Left renal pelvis (tissue), 4 donors: ENCODE measurements at places on chromosomes 3 and 15. TPM values are rescaled to one million over a fixed set of nuclear protein-coding genes. Genes with fewer than 3 reads are reported as not detected.

The KY gene
- polyA plus RNA-seq: 0.87 TPM

The BNC1 gene
- polyA plus RNA-seq: 0.14 TPM

The SLC22A13 gene
- 1.2 TPM for polyA plus RNA-seq

The SNX4 gene
- polyA plus RNA-seq: 36.7 TPM

The NPAP1 gene
- 0.60 TPM for polyA plus RNA-seq

The TJP1 gene
- 195 TPM for polyA plus RNA-seq

The LMAN1L gene
- not detected for polyA plus RNA-seq

The SEMA3B gene
- 76.6 TPM for polyA plus RNA-seq

The IL17RB gene
- 13.9 TPM for polyA plus RNA-seq

The PRTG gene
- 13.5 TPM for polyA plus RNA-seq

GRCh38 chr3:106341087-106341486 lies 472.3 kb upstream of the CBLB start:
- DNase-seq: no peak

GRCh38 chr15:35522061-35522460 lies 23.9 kb downstream of the DPH6 start:
- no peak for DNase-seq

DNA sequence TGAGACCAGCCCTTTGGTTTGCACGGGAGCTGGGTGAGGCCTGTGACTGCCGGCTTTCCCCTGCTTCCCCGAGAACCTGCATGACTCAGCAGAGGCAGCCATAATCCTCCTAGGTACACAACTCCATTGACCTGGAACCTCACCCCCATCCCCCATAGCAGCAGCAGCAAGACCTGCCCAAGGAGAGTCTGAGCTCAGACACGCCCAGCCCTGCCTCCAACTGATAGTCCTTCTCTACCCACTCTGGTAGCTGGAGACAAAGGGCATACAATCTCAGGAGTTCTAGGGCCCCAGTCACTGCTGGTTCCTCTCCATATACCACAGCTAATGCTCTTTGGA lies 141.0 kb upstream of the ARHGEF26 start:
- no peak for DNase-seq

DNA sequence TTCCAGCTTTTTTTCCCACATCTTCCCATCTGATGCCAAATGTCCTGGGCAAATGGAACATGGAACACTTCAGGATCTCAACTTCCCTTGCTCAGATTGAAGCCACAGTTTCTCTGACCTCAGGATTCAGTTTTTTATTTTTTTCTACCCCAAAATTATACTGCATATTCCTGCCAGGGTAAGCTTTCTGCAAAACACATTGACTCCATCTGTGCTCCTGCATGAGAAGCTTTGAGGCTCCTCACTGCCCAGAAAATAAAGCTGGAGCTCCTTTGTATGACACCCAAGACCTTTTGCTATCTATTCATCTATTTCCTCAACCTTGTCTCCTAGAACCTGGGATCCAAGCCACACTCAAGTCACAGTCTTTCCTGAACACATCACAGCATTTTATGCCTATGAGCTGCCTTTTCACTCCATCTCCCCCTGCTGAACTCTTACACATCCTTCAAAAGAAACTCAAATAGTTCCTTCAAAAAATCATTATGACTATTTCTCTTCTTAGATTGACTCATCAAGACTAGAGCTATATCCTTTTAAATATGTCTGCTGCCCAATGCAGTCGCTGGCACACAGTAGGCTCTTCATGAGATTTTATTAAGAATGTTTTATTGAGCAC lies 57.4 kb upstream of the PSMD6 start:
- no peak for DNase-seq

- DNase-seq: no peak
Measured at GRCh38 chr3:149494759-149495580, 20.5 kb downstream of the TM4SF4 start.

DNA sequence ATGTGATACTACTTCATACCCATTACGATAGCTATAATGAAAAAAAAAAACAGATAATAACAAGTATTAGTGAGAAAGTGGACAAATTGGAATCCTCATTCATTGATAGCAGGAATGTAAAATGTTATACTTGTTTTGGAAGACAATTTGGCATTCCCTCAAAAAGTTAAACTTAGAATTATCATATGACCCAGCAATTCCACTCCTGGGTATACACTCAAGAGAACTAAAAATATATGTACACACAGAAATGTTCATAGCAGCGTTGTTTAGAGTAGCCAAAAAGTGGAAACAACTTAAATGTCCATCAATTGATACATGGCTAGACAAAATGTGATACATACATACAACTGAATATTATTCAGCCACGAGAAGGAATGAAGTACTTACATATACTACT lies 69.9 kb downstream of the PRICKLE2 start:
- DNase-seq: no peak

- no peak for DNase-seq
Measured at GRCh38 chr3:28151608-28152228, 89.7 kb upstream of the CMC1 start.

GRCh38 chr3:174775603-174776002 lies 83.5 kb upstream of the NAALADL2 start:
- no peak for DNase-seq

DNA sequence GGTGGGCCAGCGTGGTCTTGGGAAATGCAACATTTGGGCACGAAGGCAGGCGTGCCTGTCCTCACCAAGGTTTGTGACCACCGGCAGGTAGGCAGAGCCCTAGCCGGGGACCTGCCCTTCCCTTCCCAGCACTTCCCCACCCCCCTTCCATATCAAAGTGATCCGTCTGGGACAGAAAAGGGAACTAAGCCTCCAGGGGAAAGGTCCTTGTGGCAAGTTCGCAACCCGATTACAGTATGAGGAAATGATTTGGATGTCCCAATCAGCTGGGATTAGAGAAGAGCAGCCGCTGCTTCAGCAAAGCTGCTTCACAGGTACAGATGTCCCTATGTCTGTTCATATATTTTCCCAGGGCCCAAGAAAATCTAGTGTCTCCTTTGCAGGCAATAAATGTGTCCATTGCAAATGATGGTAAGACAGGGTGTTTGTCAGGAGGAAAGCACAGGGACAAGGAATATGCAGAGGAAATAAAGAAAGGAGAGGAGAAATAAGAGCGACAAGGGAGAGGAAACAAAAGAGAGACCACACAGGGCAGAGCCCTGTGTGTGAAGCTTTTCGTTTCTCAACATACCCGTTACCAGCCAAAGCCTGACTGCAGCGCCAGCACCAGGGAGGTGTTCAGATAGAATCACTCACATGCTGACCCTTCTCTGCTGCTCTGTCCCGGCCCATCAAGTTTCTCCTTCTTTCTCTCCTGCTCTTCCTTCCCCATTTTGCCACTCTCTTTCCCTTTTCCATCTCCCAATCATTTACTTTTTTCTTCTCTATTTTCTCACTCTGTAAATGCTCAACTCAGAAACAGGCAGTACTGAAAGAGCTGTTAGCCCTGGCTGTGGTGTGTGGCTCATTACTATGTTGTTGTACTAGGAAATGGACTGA lies 17.4 kb upstream of the SECISBP2L start:
- DNase-seq: no peak

DNA sequence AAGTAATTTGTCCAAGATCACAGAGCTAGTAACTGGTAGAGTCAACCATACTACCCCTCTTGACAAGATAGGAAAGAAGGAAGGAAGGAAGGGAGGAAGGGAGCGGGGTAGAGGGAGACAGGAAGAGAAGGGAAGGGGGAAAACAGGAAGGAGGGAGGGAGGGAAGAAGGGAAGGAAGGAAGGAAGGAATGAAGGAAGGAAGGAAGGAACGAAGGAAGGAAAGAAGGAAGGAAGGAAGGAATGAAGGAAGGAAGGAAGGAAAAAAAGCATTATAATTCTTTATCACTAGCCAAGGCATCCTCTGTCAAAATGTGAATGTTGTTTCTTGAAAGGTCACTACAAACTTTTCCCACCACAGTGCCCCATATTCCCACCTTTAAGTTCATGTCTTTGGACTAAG lies 223.6 kb downstream of the SHQ1 start:
- no peak for DNase-seq
